ENCODE measurements at places on chromosomes 16 and 17.

- peak; percentile 1 for DNase-seq
Observed at GRCh38 chr16:9297437-9298113, 206.1 kb downstream of the HAPSTR1 start.

DNA sequence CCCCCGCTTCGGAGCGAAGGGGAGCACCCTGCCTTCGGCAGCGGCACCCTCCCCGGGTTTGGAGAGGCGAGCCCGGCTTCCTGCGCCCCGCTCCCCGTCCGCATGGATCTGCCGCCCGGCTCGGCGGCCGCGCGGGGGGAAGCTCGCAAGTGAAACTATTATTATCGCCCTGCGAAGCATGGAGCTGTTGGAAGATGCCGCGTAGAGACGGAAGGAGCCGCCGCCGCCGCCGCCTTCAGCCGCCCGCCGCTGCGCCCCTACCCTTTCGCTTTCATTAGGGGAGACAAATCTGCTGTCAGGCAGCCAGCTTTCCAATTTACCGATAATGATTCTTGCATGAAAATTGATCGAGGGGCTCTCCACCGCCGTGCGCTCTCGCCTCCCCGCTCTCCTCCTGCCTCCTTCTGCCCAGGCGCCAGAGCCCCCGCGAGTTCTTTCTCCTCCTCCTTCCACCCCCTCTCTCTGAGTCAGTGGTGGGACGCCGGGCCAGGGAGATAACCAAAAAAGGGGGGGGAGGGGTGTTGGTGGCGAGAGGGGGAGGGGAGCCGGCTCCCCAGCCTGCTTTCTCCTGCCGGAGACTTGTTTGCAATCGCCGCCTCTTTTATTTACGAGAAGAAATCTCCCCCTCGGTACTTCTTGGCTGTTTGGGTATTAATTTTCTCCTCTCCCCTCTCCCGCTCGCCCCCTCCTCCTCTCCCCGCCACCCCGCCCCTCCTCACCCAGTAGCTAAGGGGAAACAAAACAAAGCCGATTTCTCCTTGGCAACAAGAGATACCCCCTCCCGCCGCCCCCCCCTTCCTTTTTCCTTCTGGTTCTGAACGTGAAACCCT is 58.0 kb upstream of the GSE1 start:
- DNase-seq: peak; percentile 77

- DNase-seq: no peak
Observed at GRCh38 chr17:41813152-41813680, 412 bp downstream of the FKBP10 start.

GRCh38 chr16:911604-912321 is 59.0 kb downstream of the LMF1 start:
- DNase-seq: no peak

- no peak for DNase-seq
Observed at GRCh38 chr17:42342242-42343008, 45.8 kb downstream of the STAT3 start.

DNA sequence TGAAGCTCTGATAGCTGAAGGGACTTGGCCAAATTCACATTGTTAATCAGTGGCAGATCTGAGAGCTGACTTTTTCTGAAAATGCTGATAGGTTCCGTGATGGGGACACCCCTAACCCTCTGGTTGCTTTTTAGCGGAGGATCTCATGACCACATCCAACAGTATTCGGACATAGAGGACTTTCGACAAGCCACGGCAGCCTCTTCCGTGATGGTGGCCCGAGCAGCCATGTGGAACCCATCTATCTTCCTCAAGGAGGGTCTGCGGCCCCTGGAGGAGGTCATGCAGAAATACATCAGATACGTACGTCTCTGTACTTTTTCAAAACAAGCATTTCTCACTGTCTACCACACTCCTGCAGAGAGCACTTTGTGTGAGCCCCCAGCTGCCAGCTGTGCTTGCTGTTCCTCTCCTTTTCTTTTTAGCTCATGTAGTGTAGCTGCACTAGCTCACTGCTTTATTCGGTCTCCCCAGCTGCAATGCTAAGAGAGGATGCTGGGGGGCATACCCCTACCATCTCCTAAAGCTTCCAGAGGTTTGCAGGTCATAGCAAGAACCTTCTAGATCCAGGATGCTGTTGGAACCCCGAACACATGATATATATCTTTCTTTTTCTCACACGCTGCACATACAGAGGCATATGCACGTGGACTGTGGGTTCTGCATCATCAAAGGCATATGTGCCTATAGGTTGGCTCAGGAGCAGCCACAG is 14.2 kb upstream of the NFATC3 start:
- DNase-seq: no peak

DNA sequence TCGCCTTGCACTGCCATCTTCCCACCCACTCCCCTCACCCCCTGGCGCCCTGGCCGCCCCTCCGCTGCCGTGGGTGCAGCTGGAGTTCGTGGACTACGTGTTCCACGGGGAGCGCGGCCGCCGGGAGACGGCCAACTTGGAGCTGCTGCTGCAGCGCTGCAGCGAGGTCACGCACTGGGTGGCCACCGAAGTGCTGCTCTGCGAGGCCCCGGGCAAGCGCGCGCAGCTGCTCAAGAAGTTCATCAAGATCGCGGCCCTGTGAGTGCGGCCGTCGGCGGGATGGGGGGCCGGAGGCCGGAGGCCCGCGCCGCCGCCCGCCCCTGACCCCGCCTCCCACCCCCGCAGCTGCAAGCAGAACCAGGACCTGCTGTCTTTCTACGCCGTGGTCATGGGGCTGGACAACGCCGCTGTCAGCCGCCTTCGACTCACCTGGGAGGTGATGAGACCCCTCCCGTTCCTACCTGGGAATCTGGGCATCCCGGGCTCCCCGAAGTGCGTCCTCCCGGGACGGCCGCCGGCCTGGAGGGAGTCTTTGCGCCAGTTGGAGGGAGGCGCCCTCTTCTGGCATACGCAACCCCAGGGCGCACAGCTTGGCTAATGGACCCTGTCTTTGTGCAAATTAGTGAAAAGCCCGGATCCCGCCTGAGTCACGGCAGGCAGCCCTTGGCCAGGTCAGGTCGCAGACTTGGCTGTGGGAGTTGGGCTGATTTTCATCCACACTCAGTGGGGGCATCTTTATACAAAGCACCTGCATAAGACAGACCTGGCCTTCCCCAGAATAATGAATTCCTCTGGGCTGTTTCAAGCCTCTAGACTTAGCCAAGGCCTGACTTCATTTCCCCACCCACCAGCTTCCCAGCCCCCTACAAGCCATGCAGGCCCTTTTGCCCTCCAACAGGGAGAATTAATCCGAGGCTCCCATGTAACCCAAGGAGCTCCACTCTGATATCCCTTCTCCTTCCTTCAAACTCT is 14.3 kb downstream of the RAPGEFL1 start:
- peak; percentile 75 for DNase-seq

DNA sequence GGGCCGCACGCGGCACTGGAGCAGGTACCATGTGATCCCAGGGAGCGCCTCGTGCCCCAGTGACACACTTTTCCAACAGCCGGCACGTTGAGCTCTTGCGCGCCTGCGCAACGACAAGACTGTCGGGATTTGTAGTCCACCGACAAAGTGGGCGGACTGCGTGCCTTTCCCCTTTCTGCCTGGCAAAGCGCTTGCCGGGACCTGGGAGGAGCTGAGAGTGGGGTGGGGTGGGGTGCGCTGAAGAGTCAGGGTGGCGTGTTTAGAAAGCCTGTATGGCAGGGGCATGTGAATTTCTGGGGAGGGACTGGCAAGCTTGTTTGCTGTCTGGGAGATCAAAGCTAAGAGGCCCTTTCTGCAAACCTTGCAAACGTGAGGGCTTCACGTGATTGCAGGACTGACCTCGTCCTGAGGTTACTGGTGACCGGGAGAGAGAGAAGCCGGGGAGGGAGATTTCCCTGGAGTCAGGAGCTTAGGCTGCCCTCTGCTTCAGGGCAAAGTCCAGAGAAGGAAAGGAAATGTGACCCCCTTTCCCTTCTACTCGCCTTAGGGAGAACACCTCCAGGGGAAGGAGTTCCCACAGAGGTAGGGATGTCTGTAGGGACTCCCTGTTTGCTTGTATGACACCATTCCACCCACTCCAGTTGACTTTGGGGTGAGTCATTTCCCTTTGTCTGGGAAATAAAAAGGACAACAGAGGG is 429 bp upstream of the NR1D1 start:
- DNase-seq: peak; percentile 99

- no peak for DNase-seq
Observed at GRCh38 chr17:73371836-73372235, 60.0 kb upstream of the CDC42EP4 start.

Measured in fibroblast of the aortic adventitia (primary cell).